Posterior vena cava (tissue), 2 donors: ENCODE measurements at places on chromosomes 4 and X. TPM values are rescaled to one million over a fixed set of nuclear protein-coding genes. Genes with fewer than 3 reads are reported as not detected.

Gene ATP1B4
- not detected for total RNA-seq

GRCh38 chr4:121656269-121656641, 40.5 kb downstream of the ANXA5 start:
- DNase-seq, result no peak

GRCh38 chr4:181478656-181479055, 764.5 kb upstream of the TENM3 start:
- no peak for DNase-seq

GRCh38 chrX:149531599-149531998, 9.2 kb upstream of the EOLA1 start:
- DNase-seq, result no peak

- no peak for DNase-seq
These were observed 155.6 kb downstream of the BMPR1B start for GRCh38 chr4:94913316-94913715.
